GM13977 (cell line): ENCODE measurements at places on chromosomes 16 and 17.

GRCh38 chr17:49513641-49514040 is 18.5 kb downstream of the NGFR start:
- no peak for DNase-seq

DNA sequence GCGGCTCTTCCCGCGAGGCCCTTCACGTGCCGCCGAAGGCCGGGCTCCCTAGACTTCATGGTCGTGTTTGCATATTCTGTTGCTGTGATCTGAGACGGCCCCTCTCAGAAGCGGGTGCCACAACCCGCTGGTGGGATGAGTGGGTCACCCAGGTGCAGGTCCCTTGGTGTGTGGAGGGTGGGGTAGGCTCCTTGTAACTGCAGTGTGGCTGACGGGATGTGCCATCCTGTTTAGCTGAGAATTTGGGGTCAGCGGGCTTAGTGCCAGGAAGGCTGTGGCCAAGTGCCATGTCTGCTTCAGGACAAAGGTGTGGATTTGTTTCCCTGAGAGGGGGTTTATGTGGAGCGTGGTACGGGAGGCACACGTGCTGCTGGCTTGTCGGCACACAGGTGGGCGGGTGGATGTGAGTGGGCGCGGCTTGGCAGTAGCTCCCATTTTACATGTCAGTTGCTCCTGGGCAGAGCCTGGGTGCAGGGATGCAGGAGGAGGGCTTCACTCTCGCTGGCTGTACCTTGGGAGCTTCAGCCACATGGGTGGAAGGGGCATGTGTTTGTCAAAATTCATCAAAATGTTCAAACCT is 9.2 kb upstream of the WFIKKN1 start:
- DNase-seq: no peak

- DNase-seq: no peak
Observed at GRCh38 chr16:24610416-24610755, 71.0 kb downstream of the RBBP6 start.

GRCh38 chr16:85502357-85502756 is 110.8 kb upstream of the GSE1 start:
- no peak for DNase-seq

GRCh38 chr16:2288726-2289125 is 20.8 kb upstream of the RNPS1 start:
- no peak for DNase-seq
